ENCODE measurements at places on chromosomes 12 and 14.
A peak's percentile ranks its signal among the peaks of the same experiment; 100 is the strongest.

- no peak for DNase-seq
Measured at GRCh38 chr12:31119803-31120211, 46.1 kb downstream of the DDX11 start.

GRCh38 chr12:127052511-127053232 lies 1214.3 kb upstream of the TMEM132C start:
- no peak for DNase-seq

DNA sequence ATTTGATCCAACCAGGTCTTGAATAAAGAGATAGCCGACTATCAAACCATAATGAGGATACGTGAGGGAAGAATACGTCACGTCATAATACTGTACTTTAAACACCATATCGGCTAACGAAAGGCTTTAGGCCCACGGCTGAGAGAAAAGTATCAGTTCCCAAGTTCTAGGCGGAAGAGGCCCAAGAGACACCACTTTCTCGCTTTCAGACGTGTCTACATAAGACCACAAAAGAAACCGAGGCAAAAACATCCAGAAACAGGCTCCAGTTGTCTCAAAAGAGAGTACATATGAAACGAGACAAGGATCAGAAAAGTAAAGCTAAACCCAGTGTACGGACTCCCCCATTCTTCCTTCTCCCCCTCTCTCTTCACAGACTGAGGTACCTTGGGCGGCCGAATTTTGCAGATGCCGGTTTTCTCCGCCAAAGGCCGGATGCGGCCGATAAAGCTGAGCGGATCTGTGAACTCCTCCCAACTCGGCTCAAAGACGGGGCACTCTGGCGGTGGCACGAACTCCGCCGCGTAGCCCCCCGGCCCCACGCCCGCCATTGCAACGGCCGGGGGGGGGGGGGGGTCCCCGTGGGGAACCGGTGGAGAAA lies 479 bp downstream of the KDM5A start:
- DNase-seq: peak; percentile 16

DNA sequence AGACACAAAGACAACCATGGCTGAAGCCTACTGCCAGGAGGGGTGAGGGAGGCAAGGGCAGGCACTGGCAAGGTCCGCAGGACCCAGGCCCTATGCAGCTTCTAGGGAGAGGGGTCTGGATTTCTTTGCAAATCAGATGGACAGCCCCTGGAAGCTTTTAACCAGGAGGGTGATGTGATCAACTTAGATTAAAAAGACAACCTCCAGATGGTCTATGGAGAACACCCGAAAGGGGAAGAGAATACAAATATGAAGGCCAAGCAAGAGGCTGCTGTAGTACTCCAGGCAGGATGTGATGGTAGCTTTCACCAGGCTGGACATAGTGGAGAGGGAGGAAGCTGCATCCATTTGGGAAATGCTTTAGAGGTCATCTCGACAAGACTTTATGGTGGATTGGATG lies 83.3 kb upstream of the TSPAN11 start:
- DNase-seq: no peak

DNA sequence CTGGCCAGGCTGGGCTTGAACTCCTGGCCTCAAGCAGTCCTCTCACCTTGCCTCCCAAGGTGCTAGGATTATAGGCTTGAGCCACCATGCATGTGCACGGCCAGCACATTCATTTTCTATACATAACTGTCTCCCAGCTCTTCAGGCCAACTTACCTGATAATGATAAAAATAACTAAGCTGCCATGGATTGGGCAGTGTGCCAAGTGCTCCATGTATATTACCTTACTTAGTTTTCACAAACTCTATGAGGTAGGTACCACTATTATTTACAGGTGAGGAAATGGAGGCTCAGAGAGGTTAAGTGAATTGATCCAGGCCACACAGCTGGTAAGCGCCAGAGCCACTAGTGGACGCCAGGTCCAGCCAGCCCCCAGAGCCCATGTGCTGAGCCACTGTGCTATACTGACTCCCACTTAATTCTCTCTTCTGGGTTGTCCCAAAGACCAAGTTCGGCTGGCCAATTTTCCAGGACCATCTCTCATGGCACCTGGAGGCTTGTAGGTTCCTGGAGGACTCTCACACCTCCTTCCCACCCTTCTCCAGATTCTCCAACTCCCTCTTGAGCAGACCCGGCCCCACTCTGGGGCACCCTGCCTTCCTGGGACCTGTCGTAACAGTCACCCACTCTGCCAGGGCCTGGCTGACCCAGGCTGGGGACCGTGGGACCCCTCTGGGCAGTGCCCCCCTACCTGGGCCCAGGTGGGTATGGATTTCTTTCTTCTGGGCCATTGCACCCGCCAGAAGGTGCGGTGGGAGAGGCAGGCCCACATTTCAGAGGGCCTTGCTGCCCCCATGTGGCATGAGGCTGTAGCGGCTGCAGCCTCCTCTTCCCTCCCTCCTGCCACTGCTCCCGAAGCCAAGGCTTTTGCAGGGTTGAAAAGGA lies 30.2 kb upstream of the CIPC start:
- DNase-seq: peak; percentile 38
